CD4-positive, alpha-beta T cell treated with Interleukin-12 subunit alpha and Interleukin-12 subunit beta, for 1 hour (primary cell): ENCODE measurements at places on chromosomes 16 and 17.

GRCh38 chr16:86998196-86999001 is 318.8 kb downstream of the C16orf95 start:
- no peak for DNase-seq

- DNase-seq, result no peak
Measured at GRCh38 chr17:34979650-34980352, 511 bp upstream of the LIG3 start.

DNA sequence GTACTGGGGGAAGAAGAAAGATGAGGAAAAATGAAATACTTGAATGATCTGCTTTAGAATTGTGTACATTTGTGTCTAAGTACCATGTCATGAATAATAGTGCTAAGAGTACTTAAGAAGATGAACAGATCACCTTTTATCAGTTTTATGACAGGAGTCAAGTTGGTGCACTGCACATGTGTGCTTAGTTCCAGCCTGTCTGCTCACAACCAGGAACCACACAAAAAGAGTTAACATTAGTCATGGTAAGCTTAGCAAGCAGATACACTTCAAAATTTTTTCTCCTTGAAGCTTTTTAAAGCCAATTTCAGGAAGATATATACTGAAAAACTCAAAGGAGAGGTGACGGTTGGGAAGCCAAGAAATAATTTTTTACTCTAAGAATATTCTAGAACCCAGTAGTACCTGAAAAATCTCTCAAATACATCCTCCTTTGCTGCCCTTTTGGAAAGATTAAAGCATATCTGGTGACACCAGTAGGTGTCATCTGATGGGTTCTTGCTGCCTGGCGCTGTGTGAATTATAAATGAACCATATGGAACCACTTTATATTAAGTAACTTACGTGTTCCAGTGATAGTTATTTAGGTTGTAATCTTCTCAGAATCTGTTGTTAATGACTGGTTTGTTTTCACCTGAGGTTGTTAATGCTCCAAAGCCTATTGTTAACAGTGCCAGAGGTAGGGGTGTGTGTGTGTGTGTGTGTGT is 93.4 kb downstream of the MSI2 start:
- DNase-seq, result no peak

GRCh38 chr16:66486773-66487579 is 59.9 kb downstream of the BEAN1 start:
- no peak for DNase-seq
